ENCODE measurements at places on chromosomes 12 and 14.

GRCh38 chr14:60095781-60096450, 4.2 kb downstream of the PCNX4 start:
- DNase-seq: peak; percentile 34

DNA sequence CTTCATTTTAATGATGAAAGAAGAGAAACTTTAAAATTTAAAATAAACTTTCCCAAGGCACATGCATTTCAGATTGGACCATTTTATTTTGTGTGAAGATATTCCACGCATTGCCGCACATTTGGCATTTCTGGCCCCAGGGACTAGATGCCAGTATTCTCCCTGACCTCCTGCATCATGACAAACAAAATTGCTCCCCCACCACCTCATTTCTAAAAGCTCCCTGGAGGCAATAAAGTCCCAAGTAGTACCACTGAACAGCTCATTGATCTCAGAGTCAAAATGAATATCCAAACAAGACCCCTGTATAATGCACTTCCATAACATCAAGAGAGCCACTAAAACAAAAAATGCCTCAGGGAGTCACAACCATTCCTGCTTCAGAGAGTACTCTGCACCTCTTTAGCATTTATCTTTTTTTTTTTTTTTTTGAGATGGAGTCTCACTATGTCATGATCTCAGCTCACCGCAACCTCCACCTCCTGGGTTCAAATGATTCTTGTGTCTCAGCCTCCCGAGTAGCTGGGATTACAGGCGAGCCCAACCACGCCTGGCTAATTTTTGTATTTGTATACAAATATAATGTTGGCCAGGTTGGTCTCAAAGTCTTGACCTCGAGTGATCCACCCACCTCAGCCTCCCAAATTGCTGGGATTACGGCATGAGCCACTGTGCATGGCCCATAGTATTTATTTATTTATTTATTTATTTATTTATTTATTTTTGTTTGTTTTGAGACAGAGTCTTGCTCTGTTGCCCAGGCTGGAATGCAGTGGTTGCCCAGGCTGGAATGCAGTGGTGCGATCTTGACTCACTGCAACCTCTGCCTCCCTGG, 48.8 kb upstream of the RASSF3 start:
- DNase-seq: no peak

DNA sequence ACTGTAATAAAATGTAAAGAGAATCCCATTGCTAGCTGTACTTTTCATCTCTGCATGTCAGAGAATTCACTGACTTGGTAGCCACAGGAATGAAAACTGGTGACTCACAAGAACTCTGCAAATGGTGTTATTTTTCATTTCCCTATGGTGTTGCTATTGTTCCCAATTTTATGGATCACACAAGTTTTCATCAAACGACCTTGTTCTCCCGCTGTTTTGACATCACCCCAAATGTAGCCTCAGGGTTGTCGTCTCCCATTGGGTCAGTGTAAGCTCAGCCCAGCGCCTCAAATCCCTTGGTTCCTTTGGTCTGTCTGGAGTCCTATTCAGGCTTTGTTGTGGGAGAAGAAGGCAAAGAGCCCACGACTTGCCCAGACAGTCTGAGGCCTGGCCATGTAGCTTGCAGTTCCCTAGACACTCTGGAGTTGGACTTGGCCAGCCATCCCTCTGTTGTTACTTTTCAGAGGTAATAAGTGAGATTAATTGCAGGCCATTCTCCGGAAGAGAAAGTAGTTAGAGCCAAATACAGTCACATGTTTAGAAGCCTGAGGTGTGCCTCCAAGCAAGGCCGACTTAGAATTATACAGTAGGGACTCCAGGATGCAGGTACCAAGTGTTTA, 159.2 kb downstream of the TGFB3 start:
- no peak for DNase-seq

- no peak for DNase-seq
Measured at GRCh38 chr14:57420986-57421385, 30.6 kb downstream of the NAA30 start.

DNA sequence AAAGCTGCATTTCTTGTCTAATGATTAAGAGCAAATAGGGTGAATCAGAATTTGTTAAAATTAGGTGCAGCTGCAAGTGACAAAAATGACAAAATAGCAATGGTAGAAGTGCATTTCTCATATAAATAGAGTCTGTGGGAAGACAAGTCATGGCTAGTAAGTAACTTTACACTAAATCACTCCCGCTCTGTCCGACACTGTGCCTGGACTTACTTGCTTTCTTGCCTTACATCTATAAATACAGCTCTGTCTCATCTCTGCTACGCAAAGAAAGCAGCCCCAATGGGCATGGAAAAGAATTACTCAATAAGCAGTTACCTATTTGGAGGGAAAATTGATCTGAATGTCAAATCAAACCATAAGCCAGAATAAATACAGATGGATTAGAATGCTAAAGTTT, 245.4 kb upstream of the KRR1 start:
- no peak for DNase-seq

DNA sequence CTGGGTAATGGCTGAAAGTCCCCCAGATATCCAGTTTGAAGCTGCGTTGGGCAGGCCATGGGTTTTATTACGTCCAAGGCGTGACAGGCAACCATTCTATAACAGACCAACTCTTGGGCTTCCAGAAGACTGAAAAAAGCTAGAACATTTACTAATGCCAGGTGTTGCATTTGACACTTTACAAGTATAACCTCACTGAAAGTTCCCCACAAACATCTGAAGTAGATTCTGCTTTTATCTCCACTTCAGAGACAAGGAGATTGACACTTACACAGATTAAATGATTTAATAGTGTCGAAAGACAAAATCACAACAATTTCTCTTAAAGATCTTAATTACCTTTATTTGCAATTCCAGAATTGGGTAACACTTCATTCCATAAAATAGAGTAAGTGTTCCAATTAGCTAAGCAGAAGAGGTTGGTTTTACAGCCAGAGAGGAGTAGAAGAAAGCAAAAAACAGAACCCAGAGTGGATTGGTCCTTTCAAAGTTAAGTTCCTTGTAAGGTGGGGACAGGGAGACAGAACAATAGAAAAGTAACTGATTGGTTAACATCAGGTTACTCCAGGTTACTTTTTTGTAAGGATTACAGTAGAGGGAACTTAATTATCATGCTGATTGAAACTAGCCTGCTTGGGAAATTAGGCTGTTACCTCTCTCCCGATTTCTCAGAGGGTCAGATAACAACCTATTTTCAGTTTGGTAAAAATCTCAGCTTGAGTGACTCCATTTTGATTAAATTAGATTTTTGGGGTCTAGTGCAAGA, 11.3 kb downstream of the SOCS2 start:
- DNase-seq: no peak

DNA sequence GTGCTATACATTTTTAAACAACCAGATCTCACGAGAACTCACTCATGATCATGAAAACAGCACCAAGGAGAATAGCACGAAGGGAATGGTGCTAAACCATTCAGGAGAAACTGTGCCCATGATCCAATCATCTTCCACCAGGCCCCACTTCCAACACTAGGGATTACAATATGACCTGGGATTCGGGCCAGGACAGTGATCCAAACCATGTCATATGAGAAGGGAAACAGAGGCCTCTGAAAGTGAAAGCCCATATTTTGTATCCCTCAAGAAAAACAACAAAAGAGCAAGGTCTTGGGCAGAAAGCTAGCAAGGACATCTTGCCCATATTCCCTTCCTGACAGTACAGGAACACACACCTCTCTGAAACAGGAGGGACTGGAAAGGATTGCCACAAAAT, 163.9 kb upstream of the VASH1 start:
- DNase-seq: no peak

DNA sequence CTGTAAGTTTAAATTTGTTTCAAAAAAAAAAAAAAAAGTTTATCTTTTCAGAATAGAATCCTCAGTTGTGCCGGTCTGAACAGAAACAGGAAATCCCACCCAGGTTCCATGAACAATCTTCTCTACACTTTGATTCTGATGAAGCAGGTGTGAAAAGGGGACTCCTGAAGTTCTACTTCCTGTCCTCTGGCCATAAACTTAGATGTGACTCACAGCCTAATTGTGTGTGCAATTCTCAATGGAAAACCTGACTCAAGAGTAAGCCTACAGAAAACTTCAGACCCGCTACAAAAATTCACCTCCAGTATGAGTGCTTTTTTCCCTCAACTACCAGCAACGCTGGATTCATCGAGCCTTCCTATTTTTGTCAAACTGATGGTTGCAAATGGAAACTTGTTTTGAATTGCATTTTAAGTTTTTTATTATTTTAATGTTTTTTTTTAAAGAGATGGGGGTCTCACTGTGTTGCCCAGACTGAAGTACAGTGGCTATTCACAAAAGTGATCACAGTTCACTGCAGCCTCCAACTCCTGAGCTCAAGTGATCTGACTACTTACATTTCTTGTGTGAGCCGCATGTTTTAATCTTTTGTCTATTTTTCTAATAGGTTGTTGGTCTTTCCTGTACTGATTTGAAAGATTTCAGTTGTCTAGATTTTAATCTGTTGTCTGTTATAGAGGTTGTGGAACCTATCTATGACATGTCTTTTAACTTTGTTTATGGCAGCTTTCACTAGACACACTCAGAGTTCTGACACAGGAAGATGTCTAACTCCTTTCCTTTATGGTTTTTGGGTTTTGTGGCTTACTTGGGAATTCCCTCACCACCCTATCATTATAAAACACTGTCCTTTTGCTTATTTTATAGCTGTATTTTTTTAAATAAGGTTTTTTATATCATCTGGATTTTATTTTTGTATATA, 37.6 kb downstream of the ATG14 start:
- peak; percentile 40 for DNase-seq

- no peak for DNase-seq
Measured at GRCh38 chr12:19121449-19122018, 8.0 kb upstream of the PLEKHA5 start.

DNA sequence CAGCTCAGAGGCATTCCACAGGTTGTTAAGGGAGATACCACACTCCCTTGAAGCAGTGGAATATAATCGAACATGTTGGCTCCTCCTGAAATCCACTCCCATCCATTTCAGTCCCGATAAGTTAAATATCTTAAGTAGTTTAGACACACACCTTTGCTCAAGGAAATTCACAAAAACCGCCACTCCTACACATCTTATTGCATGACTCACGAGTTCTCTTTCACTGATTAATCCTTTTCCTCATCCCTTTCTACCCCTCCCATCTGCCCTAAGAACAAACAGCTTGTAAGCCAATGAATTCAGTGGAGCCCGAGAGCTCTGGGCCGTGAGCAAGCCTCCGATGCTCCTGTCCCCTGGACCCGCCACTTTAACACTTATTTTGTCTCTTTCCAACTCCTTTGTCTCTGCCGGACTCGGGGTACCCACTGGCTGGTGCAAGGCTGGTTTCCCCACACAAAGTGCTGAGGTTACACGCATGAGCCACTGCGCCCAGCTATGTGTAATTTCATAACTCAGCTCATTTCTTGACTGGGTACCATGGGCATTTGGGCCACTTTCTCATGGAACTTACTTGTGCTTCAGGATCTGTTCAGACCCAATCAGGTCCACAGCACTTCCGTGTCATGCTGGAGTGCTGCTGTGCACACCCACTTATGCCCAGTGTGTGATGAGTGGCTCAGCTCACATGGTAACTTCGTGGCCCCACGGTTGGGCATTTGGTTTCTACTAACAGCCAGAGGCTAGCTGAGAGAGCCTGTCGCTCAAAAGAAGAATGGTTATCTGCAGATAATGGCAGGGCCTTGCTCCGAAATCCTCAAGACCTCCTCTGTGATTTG, 171.8 kb upstream of the ALG10B start:
- no peak for DNase-seq

DNA sequence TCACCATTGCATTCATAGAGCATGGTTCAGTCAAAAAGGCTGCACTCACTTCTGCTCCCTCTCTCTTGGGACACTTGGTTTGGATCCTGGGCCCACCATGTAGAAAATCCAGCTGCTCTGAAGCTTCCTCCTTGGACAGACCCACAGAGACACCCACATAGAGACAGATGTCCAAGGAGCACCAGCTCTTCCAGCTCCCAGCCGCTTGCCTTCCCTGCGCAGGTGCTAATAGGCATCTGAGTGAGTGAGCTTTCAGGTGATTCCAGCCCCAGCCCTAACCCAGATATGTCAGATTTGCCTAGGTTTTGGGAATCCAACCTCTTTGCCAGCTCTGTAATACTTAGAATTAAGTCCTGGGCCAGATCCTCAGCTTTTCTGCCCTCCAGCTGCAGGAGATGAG, 38.6 kb downstream of the DLK1 start:
- DNase-seq: no peak

GRCh38 chr12:67091678-67092077, 177.5 kb upstream of the CAND1 start:
- DNase-seq: no peak

All from dermis microvascular lymphatic vessel endothelial cell (primary cell).